GM10248 (cell line): ENCODE measurements at places on chromosomes 12 and 14.

DNA sequence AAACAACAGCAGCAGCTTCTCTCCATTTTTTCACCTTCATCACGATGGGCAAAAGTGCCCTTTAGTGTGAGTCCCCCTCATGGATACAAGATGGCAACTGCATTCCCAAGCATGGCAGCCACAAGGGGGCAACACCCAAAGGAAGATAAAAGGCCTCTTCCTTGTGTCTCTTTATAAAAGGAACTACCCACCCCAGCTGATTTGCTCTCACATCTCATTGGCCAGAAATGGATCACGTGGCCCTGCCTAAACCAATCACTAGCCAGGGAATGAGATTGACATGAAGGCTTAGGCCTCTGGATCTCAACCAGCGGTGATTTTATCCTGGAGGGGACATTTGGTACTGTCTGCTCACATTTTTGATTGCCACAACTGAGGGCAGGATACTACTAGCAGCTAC, 21.9 kb upstream of the IFT81 start:
- peak; percentile 26 for DNase-seq

- no peak for DNase-seq
Observed at GRCh38 chr12:98374007-98374406, 141.4 kb upstream of the TMPO start.

- no peak for DNase-seq
Observed at GRCh38 chr14:99908653-99909250, 115.5 kb downstream of the EML1 start.

GRCh38 chr12:88141425-88141773, 489 bp downstream of the CEP290 start:
- no peak for DNase-seq

- no peak for DNase-seq
Observed at GRCh38 chr14:101733211-101733610, 28.3 kb upstream of the PPP2R5C start.

DNA sequence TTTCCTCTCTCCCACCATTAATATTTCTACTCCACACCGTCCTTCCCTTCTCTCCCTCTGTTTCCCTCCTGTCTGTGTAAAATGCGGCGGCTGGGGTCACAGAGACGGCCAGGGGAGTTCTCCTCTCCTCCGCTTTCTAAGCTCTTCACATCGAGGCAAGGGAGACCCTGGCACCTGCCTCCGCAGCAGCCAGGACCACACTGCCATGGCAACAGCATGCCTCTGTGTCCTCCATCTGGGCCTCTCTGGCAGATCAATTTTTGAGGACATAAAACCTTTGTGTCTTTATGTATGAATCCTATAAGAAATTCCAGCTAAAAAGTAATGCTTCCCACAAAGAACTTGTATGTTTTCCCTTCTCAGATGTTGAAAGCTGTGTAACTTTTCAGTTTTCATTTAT, 41.4 kb downstream of the DYRK4 start:
- DNase-seq = no peak

DNA sequence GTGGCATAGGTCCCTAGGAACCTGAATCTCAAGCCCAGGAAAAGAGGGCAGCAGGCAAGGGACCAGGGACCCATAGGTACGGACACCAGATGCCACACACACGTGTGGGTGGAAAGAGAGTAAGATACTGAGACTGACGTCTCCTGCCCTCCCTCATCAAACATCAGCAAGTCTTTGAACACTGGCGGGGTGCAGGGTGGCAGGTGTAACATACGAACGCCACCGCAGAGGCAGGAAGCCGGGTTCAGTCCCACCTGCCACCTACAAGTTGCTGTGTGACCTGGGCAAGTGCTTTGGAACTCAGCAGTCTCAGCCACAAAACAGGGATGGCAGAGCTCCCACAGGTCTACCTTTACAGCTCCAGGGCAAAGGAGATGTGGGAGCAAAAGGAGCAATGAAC, 11.1 kb downstream of the ACTN1 start:
- no peak for DNase-seq

DNA sequence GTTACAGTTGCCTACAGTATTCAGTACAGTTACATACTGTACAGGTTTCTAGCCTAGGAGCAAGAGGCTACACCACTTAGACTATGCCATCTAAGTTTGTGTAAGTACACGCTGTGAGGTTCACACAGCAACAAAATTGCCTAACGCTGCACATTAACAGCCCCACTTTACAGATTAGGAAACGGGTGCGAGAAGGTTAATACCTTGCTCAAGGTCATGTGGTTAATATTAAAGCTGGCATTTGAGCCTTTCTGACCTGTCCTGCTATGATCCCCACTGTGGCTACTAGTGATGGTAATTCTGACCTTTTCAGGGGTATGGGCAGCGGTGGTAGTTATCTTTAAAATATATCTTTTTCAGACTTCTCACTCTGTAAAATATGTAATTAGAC, 20.9 kb downstream of the ACVR1B start:
- DNase-seq = no peak

- no peak for DNase-seq
Observed at GRCh38 chr14:72739446-72740405, 154.2 kb downstream of the DPF3 start.

- no peak for DNase-seq
Observed at GRCh38 chr12:6370994-6371754, 4.2 kb downstream of the SCNN1A start.

- no peak for DNase-seq
Observed at GRCh38 chr12:24565300-24565699, 383.6 kb downstream of the BCAT1 start.

DNA sequence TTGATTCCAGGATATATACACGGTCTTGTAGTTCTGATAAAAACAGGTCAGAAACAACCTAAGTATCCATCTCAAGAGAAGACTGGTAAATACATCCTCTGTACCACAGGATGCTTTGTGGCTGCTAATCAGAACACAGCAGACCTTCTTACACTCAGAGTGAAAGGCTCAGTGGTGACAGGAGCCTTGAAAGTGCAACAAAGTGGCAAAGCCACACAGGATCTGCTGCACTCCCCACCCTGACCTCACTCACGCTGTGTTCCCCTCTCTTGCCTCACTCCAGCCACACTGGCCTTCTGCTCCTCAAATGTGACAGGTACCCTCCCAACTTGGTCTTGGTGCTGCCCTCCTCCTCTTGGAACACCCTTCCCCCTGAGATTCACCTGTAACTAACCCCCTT, 98.1 kb upstream of the GRIP1 start:
- peak; percentile 14 for DNase-seq

GRCh38 chr12:18652596-18652995, 85.2 kb downstream of the PLCZ1 start:
- no peak for DNase-seq

- no peak for DNase-seq
Observed at GRCh38 chr14:32567543-32568384, 238.7 kb downstream of the AKAP6 start.
